ENCODE measurements at places on chromosomes 5 and 9.
A peak's percentile ranks its signal among the peaks of the same experiment; 100 is the strongest.

DNA sequence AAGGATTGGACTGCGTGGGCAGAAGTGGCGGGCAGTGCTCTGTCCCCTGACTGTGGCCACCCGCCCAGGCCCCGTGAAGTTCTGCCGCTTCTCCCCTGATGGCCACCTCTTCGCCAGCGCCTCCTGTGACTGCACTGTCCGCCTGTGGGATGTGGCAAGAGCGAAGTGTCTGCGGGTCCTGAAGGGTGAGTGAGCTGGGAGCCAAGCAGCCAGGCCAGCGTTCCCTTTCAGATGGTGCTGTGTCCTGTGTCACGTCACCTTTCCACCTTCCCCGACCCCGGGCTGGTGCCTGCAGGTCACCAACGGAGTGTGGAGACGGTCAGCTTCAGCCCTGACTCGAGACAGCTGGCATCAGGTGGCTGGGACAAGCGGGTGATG is 2.3 kb downstream of the WDR38 start:
- no peak for DNase-seq

GRCh38 chr5:126450907-126451306 is 27.7 kb downstream of the GRAMD2B start:
- no peak for DNase-seq

- no peak for DNase-seq
Observed at GRCh38 chr9:121528642-121529041, 29.0 kb upstream of the GGTA1 start.

- no peak for DNase-seq
Observed at GRCh38 chr9:136686534-136686793, 793 bp downstream of the AGPAT2 start.

DNA sequence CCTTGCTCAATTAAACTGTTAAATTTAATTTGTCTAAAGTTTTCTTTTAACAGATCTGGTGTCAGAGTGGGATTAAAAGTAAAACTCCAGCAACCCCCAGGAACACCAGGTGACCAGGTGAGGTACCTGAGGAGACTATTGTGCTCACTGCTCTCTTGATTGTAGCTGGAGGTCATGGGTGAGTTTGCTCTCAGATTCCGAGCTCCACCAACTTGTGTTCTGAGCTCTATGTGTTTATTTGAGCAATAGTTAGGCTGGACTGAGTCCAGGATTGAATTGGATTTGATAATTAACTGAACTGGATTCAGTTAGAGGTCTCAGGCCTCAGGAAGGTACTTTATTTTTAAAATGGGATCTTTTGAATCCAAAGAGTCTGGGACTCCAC is 17.9 kb upstream of the SCGB3A2 start:
- DNase-seq = no peak

- peak; percentile 61 for DNase-seq
Observed at GRCh38 chr5:171308453-171309275, at the start of gene TLX3. TLX3 (plus strand) TSS chr5:171309248; CDS start chr5:171309366, 118 bp downstream.

- DNase-seq = no peak
Observed at GRCh38 chr9:133664173-133665050, 28.2 kb downstream of the DBH start.

- no peak for DNase-seq
Observed at GRCh38 chr5:168713051-168713450, 133.9 kb upstream of the PANK3 start.

DNA sequence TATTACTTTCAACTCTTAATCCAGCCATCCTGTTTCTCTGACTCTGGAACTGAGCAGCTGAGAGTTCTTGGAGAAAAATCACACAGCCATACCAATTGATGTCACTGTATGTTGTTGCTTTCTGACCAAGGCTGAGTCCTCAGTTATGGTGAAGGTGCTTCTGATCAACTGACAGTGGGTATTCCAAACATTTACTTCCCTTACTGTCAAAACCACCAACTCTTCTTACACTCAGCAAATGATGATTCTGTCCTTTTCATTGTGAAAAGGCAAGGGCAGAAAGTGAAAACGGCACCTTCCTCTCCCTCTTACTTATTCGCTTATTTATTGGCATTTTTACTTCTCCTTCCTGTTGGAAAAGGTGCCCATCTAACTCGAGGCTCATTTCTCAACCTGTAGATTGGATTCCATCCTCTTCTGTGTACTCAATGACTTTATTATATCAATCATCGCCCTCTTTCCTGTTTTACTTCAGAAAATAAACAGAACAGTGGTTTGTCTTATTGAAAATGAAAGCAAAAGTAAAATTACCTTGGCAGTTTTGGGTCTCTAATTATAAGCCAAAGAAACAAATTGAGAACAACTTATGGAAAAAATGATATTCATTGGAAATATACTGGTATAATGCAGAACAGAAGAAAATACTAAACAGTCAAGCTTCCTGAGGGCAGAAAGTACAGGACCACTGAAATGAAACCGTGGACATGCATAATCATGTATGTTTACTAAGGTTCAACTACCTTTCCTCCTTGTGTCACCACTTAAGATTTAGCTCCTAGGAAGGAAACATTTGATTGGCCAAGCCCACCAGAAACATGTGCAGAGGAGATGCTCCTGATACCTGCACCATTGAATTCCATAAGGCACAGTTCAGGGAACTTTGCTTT is 104.5 kb upstream of the CHD1 start:
- no peak for DNase-seq

GRCh38 chr9:115226152-115226551 is 108.2 kb upstream of the TNC start:
- no peak for DNase-seq
